Large intestine (tissue), 12 donors: ENCODE measurements at places on chromosomes 7 and 10. TPM values are rescaled to one million over a fixed set of nuclear protein-coding genes. Genes with fewer than 3 reads are reported as not detected.
A peak's percentile ranks its signal among the peaks of the same experiment; 100 is the strongest.

CDNF gene
- 3.2 TPM for polyA plus RNA-seq

CPN1 gene
- polyA plus RNA-seq, result 0.06 TPM

- no peaks in the 10 kb centered on the region for H3K36me3 ChIP-seq
- no peak overlapping the region for H3K27ac ChIP-seq
- no peak for DNase-seq
- no peaks in the 10 kb centered on the region for H3K4me1 ChIP-seq
- no peak overlapping the region for H3K4me3 ChIP-seq
Observed at GRCh38 chr10:88158526-88159122, 295.2 kb downstream of the PTEN start.

GRCh38 chr10:12839941-12840611 is 161.4 kb downstream of the CCDC3 start:
- peak overlapping the region; percentile 38 for H3K27ac ChIP-seq
- peaks cover 4% of the 10 kb centered on the region for H3K4me1 ChIP-seq
- H3K27me3 ChIP-seq, result no peaks in the 10 kb centered on the region
- peak; percentile 14 for DNase-seq
- no peaks in the 10 kb centered on the region for H3K36me3 ChIP-seq

DNA sequence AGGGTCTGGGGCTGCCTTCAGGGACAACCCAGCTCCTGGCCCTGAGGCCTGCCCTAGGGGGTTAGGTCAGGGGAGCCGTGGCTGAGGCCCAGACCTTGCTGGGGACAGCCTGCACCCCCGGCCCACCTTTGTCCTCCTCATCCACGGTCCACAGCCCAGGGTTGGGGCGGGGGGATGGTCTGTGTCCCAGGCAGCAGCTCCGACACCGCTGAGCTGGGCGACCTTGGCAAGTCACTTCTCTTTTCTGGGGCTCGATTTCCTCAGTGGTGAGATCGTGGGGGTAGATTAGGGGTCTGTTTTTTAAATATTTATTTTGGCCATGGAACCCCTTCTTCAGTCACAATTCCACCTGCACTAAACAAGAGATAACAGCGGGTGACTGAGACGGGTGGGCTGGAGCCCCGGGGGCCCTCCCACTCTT is 30.9 kb downstream of the DNAJB12 start:
- DNase-seq, result no peak
- no peaks in the 10 kb centered on the region for H3K27me3 ChIP-seq
- no peak overlapping the region for H3K4me3 ChIP-seq

- DNase-seq, result no peak
- no peak overlapping the region for H3K27ac ChIP-seq
- H3K27me3 ChIP-seq, result no peaks in the 10 kb centered on the region
- no peak overlapping the region for H3K4me3 ChIP-seq
- H3K36me3 ChIP-seq, result no peaks in the 10 kb centered on the region
Observed at GRCh38 chr10:74382663-74383062, 231.6 kb downstream of the ADK start.
